Activated CD4-positive, alpha-beta T cell treated with anti-CD3 and anti-CD28 coated beads, Interleukin-2, amount 50 U/mL, for 24 hours (primary cell): ENCODE measurements at places on chromosomes 7 and 10.

DNA sequence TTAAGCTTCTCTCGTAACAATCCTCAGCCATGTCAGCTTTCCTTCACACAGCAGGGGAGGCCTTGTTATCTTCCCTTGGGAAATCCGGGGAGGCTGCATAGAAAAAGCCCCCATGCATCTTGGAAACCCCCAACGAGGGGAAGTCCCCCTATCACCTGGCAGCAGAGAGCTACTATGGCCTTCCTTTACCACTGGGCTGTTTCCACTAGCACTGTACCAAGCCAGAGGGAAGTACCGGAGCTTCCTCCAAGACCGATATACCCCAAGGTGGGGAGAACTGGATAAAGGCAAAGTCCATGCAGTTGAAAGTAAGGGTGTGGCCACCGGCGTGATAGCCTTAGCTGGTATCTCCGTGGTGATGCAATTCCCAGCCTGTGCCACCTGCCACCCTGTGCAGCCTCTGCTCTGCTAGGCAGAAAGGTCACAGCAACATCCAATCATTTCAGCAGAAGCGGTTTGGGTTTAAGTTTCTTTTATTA, 4.4 kb upstream of the CLIP2 start:
- no peak for DNase-seq

GRCh38 chr10:122779924-122780323, 65.7 kb downstream of the CUZD1 start:
- no peak for DNase-seq

GRCh38 chr7:33716581-33717477, 188.5 kb upstream of the BMPER start:
- no peak for DNase-seq

- no peak for DNase-seq
Observed at GRCh38 chr7:87152897-87153641, 816 bp downstream of the DMTF1 start.

- no peak for DNase-seq
Observed at GRCh38 chr7:47786557-47787248, 161.6 kb downstream of the PKD1L1 start.
